Kasumi-1 (cell line): ENCODE measurements at places on chromosomes 5 and 9.

DNA sequence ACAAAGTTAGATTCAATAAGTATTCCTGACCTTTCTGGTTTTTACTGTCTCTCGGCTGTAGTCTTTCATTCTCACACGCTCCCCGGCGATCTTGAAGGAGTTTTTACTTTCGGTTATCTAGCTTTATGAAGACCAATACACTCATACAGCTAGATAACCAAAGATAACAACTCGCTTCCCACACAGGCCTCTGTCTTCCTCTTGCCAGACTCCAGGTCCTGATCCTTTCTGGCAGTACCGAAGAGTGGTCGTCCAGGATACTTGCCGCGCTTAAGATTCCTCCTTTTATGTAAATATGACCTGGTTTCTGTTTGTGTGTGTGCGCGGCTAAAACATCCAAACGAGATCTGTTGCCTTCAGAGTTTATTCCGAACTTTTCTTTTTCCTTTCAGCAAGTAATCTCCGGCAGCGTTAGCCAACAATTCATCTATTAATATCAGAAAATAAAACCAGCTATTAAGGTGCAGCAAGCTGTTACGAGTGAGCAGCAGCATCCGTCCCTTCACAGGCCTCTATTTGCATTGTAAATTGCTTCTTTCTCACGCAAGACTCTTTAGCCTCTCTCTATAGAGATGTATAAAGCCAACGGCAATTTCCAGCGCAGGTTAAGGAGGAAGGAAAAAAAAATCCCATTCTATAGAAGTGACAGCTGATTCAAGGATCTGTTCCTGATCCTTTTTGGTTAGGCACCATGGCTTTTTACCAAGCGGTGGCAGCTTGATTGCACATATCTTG is 216.1 kb downstream of the MEF2C start:
- peak; percentile 33 for DNase-seq

DNA sequence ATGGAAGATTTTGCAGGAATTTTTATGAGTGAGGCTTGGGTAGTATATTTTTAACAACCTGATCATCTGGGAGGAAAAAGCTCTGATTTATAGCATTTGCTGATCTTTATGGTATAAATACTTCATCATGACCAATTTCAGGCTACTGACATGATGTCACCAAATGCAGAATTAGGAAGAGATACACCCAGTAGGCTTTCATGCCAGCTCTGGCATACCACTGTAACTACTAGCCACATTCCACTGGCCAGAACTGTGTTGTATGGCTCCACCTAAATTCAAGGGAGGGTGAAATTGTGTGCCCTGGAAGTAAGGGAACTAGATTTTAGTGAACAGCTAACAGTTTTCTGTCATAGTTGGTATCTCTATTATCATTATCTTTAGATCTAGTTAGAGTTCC is 17.6 kb downstream of the AP3S1 start:
- no peak for DNase-seq

DNA sequence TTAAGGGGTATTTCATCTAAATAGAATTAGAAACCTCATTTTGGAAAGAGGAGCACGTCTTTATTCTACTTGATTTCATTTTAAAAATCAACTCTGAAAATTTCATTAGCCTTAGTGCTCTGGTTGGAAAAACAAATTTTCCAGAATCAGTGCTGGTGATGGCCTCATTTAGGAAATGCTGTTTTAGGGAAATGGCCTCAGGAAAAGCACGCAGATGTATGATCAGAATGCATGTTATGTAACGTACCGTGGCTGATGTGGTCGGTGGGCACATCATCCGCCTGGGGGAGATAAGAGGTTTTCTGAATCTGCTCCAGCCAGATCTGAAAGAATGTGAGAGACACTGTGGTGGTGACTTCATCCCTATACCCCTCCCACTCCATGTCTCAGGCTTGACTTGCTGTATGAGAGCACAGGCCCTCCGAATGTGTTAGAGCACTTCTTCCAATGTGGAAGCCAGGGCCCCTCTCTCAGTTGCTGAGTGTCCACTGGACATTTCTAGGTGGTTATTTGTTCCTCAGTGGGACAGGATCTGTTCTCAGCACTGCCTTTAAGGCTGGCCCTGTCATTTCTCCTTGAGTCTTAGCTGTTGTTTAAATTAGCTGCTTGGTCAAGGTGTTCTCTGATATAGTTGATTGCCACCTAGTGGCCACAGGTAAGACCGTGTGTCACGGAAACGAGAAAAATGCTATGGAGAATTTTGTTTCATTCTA is 96.5 kb downstream of the ARHGAP26 start:
- DNase-seq = peak; percentile 74

- no peak for DNase-seq
Measured at GRCh38 chr9:8140557-8140956, 341.0 kb upstream of the DMAC1 start.

DNA sequence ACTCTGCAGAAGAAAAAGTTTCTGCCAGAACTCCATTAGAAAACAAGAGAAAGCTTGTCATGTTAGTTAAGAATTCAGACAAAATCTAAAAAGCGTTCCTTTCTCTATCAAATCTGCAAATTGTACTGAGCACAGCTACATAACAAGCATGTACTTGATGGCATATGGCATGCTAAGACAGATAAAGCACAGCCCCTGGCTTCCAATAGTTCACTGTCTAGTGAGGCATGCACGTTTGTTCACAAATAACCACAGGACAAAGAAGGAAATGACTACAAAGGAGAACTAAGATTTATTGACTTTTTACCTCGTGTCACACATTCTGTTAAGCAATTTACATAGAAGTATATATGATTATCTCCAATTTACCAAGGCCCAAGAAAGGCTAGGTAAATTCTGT is 518.2 kb upstream of the TLE4 start:
- DNase-seq = peak; percentile 4

DNA sequence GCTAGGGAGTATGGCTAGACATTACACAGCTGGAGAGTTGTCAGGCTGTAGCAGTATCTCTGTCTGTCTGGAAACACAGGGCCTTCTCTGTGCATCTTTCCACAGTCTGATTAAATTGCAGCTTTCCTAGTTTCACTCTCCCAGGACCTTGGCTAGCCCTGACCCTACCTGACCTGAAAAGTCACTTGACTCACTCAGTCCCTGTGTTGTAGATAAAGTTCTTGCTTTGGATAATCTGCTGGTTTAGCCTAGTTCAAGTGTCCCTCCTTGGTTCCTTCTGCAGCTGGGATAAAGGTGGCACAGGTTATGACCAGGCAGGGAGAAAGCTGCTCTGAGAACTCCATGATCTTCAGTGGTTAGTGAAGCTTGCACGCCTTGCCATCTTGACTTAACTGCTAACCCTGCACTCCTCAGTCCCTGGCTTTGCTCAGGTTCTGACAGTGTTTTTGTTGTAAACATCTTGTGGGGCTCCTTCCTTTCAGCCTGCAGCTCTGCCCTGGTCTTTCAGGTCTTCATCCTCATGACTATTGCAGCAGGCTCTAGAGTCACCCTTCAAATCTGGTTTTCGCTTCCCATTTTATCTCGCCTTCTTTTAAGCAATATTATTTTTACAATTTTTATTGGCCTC is 101.0 kb downstream of the PIP5K1B start:
- no peak for DNase-seq

DNA sequence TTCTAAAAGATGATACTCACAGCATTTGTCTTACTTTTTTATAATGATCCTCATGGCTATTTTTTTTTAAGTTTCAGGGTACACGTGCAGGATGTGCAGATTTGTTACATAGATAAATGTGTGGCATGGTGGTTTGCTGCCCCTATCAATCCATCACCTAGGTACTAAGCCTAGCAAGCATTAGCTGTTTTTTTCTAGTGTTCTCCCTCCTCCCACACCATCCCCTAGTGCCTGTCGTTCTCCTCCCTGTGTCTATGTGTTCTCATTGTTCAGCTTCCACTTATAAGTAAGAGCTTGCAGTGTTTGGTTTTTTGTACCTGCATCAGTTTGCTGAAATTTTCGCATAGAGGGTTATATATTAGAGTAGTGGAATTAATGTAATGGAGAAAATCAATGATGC is 189.1 kb upstream of the CDH12 start:
- no peak for DNase-seq

GRCh38 chr5:150285114-150285513 is 4.5 kb downstream of the CAMK2A start:
- no peak for DNase-seq

GRCh38 chr5:39599721-39600431 is 175.1 kb upstream of the DAB2 start:
- peak; percentile 56 for DNase-seq

DNA sequence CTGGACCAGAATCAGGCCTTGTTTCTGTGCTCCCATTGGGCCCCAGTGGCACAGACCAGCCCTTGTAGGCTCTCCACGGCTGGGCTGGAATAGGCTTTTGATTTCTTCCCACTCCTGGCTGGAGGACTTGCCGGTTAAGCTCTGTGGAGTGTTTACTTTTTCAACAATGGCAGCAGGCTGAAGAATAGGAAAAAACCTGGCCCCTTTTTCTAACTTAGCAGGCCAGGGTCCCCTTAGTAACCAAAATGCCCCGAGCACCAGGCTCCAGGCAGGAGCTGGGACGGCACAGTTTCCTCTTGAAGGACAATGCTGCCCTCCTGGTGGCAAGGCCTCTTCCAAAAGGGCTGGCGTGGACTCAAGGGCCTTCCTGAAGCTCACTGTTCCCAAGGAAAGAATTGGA is 230.3 kb downstream of the CRB2 start:
- no peak for DNase-seq

DNA sequence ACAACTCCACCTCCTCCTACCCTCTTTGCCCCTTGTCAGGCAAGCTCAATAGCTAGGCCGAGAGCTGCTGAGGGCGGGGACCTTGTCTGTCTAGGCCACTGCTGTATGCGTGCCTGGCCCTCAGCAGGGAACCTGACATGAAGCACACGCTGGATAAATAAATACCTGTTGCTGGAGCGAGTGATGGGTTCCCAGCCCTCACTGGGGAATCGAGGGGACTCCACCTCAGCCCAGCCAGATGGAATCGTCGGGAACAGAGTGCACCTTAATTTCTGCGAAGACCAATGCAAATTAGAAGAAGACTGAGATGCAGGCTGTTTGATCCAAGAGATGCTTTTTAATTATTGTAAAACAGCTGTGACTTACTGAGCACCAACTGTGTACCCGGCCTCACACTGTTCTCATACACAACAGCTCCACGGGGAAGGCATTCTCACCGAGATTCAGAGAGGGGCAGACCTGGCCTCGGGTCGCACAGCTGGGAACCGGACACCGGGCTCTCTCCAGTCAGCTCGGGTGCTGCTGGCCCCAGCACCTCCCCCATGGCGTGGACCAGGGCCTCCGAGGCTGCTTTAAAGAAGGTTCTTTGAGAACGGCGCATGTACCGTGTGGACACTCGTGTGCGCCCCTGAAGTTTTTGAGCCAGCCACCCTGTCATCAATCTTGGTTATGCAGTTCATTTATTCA is 109.7 kb upstream of the IER5L start:
- DNase-seq = no peak

GRCh38 chr5:168219515-168220410 is 71.7 kb upstream of the WWC1 start:
- peak; percentile 78 for DNase-seq

DNA sequence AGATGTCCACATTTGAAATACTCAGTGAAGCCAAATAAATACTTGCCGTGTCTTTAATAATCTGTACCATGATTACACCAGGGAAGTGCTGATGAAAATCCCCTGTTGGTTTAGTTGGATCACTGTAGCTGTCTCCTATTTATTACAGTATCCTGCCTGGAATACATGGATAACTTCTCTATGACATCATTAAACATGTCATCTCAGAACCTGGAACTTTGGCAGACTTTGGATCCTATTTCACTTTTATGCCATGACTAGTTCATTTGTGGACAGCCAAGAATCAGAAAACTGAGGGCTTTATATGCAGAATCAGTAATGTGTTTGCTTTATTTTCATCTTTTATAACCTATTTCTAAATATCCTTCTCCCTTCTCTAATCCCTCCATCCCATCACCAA is at the start of gene TXNDC8:
TXNDC8 (minus strand) TSS at position 137 of the 400 bp plus-strand sequence.
- DNase-seq = no peak

DNA sequence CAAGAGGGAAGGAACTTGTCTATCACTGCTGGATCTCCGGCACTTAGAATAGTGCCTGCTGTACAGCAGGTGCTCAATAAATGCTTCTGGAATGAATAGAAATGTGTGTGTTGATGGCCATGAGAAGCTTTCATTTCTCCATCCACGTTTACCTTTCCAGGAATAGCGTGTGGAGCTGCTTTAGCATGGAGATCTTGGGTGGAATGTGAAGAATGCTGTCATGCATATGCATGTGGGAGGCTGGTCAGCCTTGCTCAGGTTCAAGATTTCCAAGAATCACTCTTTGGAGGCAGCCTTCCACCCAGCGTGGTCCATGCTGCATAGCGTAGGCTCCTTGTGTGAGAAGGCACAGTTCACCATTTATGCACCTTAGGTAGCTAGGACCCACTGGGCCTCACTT is 19.2 kb downstream of the COL15A1 start:
- no peak for DNase-seq

DNA sequence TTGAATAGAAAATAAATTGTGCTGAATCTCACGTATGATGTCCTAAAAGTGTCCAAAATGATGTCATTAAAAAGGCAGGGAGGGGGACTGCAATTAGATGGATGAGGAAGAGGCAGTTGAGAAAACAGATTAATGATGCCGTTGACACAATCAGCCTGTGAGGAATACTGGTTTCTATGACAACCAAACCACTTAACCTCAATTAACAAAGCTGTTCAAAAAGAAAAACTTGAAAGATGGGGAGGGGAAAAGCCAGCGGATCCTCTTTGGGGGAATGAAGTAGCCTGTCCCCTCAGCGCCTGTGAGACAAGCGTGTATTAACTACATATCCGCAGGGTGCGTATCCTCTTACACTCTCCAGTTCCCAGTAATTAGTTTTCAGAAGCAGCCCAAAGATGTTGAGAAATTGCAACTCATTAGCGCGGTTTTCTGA is 160.7 kb downstream of the TTC39B start:
- no peak for DNase-seq

- DNase-seq = no peak
Measured at GRCh38 chr9:121156263-121156731, 45.4 kb downstream of the RAB14 start.

DNA sequence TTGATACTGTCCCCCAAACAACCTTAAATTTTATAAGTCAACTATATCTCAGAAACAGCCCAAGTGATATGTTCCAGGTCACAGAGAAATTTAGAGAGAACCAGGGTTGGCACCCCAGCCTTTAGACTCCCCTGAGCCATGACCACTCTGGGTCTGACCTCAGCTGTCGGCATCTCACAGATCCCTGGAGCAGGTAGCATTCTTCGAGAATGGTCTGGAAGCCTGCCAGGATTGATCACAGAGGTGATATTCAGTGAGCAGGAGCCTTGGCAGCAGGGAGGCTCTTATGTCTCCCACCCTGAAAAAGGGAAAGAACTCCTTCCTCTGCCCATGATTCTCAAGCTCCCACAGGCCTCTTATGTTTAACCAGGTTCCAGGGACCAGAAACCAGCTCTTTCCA is 58.2 kb downstream of the PLK2 start:
- no peak for DNase-seq

GRCh38 chr9:6630502-6631206 is 14.9 kb downstream of the GLDC start:
- no peak for DNase-seq
